ENCODE measurements at places on chromosomes 5 and 9.
A peak's percentile ranks its signal among the peaks of the same experiment; 100 is the strongest.

DNA sequence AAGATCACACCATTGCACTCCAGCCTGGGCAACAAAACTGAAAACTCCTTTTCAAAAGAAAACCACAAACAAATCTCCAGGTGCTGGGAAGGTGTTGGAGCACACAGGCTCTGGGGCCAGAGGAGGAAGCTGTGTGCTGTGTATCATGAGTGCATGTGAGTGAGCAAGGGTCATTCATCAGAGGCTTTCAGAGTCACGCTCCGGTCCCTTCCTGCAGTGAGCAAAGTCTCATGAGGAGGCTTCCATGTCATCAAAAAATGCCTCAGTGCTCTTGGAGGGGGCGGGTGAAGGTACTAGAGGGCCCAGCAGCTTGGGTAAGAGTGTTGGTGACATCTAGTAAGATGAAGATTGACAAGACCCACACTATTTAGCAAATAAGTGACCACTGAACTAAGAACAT, 48.3 kb upstream of the TESK1 start:
- no peak for DNase-seq

- no peak for DNase-seq
These were observed 61.5 kb upstream of the CTXN3 start for GRCh38 chr5:127587246-127587917.

GRCh38 chr9:20863945-20864344, 167.5 kb downstream of the HACD4 start:
- DNase-seq: no peak

DNA sequence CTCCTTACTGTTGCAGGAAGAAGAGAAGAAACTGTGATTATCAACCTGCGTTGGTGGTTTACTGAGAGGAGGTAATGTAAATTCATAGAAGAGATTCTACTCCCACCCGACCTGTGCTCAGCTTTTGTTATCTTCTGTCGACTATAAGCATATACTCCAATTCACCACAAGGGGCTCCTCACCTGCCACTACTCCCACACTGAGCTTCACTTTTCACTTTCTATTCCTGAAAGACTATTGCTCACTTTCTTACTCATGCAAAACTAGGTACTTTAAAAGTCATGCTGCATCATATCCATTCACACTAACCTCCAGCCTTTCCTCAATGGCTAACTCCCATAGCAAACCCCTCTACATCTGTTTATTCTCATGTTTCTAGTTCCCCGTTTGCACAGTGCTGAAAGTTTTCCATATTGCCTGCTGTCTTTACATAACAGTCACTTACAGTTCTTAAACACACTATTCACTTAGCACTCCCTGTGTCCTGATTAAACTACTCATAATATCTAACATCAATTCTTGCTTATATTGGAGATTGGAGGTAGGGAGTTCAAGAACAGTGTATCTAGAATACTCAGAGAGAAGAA, 1062.6 kb downstream of the NR2F1-AS1 start:
- no peak for DNase-seq

GRCh38 chr5:77491783-77492652, at the start of gene WDR41:
TSS of gene WDR41 (minus strand) at chr5:77492316. CDS start at chr5:77492220, 96 bp downstream.
- peak; percentile 77 for DNase-seq

- no peak for DNase-seq
These were observed 65.3 kb downstream of the NDST1 start for GRCh38 chr5:150573216-150573615.

DNA sequence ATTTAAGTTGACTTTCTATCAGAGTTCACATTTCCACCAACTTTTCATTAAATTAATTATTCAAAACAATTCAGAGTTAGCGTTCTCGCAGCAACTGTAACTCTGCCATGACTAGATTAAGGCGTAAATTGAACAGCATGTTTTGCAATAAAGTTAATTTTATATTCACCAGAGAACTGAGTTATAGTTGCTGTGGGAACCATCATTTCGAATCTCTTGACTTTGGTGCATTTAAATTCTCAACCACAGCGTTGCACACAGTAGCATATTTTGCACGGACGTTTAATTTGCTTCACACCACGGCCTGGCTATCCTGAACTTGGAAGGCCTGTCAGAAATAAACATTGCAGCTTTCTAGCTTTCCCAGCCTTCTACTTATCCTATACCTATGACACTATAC, 144.3 kb upstream of the WWC1 start:
- DNase-seq: no peak

GRCh38 chr5:168347368-168348083, 56.1 kb downstream of the WWC1 start:
- DNase-seq: no peak

- DNase-seq: no peak
These were observed 57.8 kb downstream of the RORB start for GRCh38 chr9:74554751-74555419.

DNA sequence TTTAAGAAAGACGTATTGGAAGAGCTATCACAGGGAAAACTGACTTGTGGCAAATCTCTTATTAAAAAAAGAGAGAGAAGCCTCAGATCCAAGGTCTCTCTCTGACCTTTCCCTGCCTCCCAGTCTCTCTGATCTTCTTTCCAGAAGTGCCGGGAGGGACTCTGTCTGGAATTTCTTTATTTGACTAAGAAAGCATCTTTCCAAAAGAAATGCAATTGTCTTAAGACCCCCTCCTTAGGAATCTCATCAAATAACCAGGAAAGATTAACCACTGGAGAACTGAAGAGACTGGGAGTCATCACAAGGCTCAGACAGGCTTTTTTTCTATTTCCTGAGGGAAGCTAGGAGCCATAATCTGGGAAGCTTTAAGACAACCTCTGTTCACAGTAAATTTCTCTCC, 4.6 kb downstream of the C1QTNF3 start:
- no peak for DNase-seq

- no peak for DNase-seq
These were observed 1.8 kb upstream of the IARS1 start for GRCh38 chr9:92295240-92295790.

GRCh38 chr5:98104454-98105188, 668.8 kb upstream of the RGMB start:
- no peak for DNase-seq

GRCh38 chr9:37281541-37281940, 141.0 kb upstream of the GRHPR start:
- DNase-seq: no peak

DNA sequence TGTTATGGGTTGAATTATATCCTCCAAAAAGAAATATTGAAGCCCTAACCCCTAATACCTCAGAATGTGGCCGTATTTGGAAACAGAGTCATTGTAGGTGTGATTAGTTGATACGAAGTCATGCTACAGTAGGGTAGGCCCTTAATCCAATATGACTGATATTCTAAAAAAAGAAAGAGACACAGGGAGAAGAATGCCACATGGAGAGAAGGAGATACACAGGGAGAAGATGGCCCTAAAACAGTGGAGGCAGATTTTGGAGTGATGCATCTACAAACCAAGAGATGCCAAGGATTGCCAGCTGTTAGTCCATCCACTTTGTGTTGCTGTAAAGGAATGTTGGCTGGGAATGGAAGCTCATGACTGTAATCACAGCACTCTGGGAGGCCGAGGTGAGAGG, 21.3 kb downstream of the ARRDC3 start:
- no peak for DNase-seq

DNA sequence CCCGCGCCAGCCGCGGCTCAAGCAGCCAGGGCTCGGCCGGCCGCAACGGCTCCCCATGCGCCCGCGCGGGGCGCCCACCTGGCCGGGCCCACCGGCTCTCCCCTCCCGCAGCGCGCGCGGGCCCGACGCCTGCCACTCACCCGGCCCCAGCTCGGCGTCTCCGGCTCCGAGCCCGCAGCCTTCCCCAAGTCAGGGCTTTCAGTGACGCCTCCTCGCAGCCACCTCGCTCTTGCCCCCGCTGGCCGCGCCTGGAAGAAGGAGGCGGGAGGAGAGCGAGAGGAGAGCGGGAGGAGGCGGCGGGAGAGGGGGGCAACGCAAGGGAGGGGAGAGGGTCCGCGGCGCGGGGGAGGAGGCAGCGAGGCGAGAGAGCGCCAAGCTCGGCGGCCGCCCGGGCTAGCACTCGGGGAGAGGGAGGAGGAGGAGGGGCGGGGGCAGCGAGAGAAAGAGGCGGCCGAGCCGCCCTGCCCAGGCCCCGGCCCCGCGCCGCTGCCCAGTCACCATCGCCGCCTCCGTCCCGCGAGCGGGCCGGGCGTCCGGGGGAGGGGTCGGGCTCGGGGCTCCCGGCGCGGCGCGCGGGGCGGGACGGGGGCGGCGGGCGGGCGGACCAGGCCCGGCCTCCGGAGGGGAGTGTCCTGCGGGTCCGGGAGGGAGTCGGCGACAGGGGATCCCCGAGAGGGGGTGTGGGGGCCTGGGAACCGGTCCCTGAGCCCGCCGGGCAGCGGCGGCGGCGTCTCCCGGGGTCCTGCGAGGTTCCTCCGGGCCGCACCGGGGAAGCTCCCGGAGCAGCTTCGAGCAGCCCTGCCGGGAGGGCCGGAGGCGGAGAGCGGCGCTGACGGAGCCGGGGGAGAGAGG, at the start of gene LHFPL2:
Gene LHFPL2, minus strand, starts transcription at position 414 of the 852 bp plus-strand sequence. CDS start 138,559 bp downstream, outside the sequence.
- DNase-seq: peak; percentile 19

DNA sequence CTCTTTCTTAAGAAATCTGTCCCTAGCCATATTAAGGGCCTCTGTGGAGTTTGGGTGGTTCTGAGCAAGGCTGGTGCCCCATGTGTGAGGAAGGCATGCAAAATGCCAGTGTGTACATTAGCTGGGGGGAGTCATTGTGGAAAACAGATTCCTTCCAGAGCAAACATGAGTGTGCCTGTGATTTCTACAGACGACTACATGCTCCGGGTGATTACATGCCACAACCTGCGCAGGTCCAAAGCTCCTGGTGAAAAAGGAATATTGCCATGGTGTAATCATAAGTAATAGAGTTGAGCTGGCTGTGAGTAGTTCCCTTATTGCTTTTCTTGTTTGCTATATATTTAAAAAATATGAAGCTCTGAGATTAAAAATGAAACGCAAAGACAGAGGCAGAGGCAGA, 102.1 kb downstream of the ACER2 start:
- no peak for DNase-seq

- DNase-seq: no peak
These were observed 69.2 kb upstream of the SREK1 start for GRCh38 chr5:66074901-66075300.

GRCh38 chr9:125522328-125522725, 184.7 kb downstream of the MAPKAP1 start:
- no peak for DNase-seq

GRCh38 chr5:117888688-117889087, 1099.7 kb downstream of the DTWD2 start:
- no peak for DNase-seq

DNA sequence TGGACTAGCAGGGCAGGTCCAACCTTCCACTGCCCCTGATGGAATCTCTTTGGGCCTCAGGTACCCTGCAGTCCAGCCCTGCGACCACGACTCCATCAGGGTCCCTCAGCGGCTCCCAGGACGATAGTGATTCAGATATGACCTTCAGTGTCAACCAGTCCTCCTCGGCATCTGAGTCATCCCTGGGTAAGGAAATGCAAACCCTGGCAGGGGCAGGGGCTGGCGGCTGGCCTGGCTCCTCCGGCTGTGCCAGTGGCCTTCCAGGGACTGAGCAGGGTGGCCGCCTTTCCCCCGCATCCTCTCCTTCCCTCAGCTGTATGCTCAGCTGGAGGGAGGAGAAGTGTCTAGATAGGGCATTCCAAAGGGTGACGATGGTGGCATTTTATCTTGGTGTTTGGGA, 45.0 kb downstream of the NEURL1B start:
- no peak for DNase-seq

- DNase-seq: no peak
These were observed 245.7 kb downstream of the PSAT1 start for GRCh38 chr9:78542491-78543181.

- DNase-seq: no peak
These were observed 393.3 kb downstream of the PLK2 start for GRCh38 chr5:58066557-58066956.

GRCh38 chr5:114152656-114153360, 209.1 kb upstream of the KCNN2 start:
- no peak for DNase-seq

DNA sequence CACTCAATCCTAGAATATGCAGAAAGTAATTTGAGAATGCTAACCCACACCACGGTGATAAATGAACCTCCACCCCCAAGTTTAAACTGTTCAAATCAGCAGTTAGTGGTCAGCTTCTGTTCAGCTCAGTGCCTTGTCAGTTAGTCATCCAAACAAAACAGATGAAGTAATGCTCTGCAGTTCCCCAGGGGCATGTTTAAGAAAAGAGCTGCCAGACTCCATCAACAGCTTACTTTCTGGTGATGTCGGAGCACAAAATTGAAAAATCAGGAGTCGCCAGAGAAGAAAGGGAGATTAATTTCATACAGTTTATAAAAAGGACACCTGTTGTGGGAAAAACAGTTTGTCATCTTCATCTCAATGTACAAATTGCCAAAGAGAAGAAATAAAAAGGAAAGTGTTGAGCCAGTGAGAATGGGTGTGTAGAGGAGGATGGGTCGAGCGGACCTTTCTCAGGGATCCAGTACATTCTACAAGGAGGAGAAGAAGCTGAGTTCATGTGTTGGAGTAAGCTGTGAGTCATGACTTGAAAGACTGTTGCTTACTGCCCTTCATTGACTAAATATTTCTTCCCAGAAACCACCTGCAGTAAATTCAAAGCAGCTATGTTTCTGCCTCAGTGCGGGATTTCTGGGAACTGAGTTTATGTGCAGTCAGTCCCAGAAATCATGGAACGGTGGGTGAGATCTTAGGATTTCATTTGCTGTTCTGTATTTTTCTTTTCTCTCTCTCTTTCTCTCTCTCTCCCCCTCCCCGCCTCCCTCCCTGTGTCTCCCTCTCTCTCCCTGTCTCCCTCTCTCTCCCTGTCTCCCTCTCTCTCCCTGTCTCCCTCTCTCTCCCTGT, 13.7 kb downstream of the TRIO start:
- no peak for DNase-seq

DNA sequence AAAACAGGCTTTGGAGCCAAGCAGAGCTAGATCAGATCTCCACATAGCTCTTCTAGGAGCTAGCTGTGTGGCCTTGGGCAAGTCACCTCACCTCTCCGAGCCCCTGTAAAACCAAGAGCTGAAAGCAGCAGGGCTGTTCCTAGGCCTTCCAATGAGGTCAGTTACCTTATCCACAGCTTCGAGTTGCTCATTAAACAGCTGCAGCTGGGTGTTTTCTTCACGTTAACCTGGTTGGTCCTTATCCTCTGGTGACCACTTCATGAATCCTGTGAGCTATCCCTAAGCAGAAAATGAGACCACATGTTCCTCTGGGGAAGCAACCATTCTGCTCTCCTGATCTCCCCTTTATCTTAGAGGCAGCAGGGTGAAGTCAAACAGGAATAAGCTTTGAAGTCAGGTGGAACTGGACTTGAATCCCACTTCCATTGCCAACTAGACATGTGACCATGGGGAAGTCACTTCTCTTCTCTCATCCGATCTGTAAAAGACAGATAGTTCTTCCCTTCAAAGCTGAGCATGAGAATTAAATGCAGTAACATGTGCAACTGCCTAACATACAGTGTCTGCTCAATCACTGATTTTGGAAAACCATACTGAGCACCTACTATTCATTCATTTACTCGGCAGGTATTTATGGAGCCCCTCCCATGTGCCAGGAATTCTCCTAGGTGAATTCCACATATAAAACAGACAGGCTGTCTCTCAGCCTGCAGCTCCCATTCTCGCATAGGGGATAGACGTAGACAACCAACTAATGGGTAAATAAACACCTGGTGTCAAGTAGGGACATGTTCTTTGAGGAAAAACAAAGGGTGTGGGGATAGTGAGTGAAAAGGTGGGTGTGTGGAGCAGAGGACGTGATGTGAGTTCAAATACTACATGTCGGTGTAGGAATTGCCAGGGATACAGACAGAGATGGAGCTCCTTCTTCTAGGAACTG, 111.7 kb upstream of the BOD1 start:
- DNase-seq: no peak

Measured in stimulated activated CD4-positive, alpha-beta T cell treated with anti-CD3 and anti-CD28 coated beads, Interleukin-4, amount 100 ng/mL, for 4 hours (primary cell).